ENCODE measurements at places on chromosomes 13 and 19.

- DNase-seq, result no peak
- no peaks in the 10 kb centered on the region for H3K36me3 ChIP-seq
- no peaks in the 10 kb centered on the region for H3K4me1 ChIP-seq
- no peak overlapping the region for H3K27ac ChIP-seq
- H3K27me3 ChIP-seq, result no peaks in the 10 kb centered on the region
- no peak overlapping the region for H3K4me3 ChIP-seq
Observed at GRCh38 chr13:77952737-77953136, 34.1 kb upstream of the EDNRB start.

GRCh38 chr19:21590867-21591266 lies 85.5 kb downstream of the ZNF429 start:
- H3K4me1 ChIP-seq, result no peaks in the 10 kb centered on the region
- no peak for DNase-seq
- no peak overlapping the region for H3K27ac ChIP-seq
- H3K4me3 ChIP-seq, result no peak overlapping the region
- no peaks in the 10 kb centered on the region for H3K36me3 ChIP-seq
- no peaks in the 10 kb centered on the region for H3K27me3 ChIP-seq

- no peaks in the 10 kb centered on the region for H3K27me3 ChIP-seq
- H3K4me1 ChIP-seq, result no peaks in the 10 kb centered on the region
- H3K27ac ChIP-seq, result no peak overlapping the region
- no peak for DNase-seq
Observed at GRCh38 chr13:89061821-89062220, 1390.7 kb downstream of the SLITRK5 start.

DNA sequence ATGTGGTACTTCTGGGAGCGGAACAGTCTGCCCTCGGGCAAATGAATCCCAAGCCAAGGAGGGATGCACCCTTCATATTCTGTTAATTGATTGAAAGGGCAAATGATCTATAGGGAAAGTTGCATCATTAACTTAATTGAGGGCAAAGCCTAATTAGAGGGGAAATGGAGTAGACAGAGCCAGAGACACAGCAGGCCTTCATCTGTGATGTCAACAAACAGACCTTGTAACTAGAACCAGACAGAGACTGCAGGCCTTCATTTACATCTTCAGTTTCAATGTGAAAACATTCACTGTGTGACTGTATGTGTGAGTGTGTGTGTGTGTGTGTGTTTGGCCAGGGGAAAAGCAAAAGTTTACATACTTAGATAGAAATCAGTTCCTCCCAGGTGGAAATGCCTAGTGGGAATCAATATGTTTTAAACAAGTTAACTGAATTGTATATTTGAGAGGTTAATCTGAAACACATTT lies 126.4 kb downstream of the SPRY2 start:
- H3K4me3 ChIP-seq, result no peak overlapping the region
- H3K27me3 ChIP-seq, result no peaks in the 10 kb centered on the region
- no peak overlapping the region for H3K27ac ChIP-seq
- no peaks in the 10 kb centered on the region for H3K36me3 ChIP-seq

DNA sequence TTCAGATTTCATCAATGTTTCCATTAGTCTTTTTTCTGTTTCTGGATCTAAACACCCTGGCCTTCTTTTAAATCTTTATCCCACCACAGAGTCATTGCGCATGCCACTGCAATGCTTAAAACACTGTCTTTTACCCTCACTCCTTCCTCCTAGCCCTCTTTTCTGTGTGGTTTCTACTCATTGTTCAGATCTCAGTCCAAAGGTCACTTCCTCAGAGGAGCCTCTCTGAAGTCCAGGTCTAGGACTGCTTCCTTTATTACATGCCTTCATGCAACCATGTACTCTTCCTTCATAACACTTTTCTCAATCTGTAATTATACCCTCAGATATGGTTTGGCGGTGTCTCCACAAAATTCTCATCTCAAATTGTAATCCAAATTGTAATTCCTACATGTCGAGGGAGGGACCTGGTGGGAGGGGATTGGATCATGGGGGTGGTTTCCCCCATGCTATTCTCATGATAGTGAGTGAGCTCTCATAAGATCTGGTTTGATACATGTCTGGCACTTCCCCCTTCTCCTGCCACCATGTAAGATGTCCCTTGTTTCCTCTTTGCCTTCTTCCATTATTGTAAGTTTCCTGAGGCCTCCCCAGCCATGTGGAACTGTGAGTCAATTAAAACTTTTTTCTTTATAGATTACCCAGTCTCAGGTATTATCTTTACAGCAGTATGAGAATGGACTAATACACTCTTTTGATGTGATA lies 808.9 kb downstream of the DIAPH3 start:
- no peaks in the 10 kb centered on the region for H3K27me3 ChIP-seq
- H3K27ac ChIP-seq, result no peak overlapping the region
- no peaks in the 10 kb centered on the region for H3K4me1 ChIP-seq
- H3K36me3 ChIP-seq, result no peaks in the 10 kb centered on the region

- no peaks in the 10 kb centered on the region for H3K27me3 ChIP-seq
- no peaks in the 10 kb centered on the region for H3K4me1 ChIP-seq
- H3K4me3 ChIP-seq, result no peak overlapping the region
- no peak overlapping the region for H3K27ac ChIP-seq
Observed at GRCh38 chr13:51397262-51397941, 55.4 kb downstream of the INTS6 start.

- DNase-seq, result no peak
- no peaks in the 10 kb centered on the region for H3K27me3 ChIP-seq
- 0 out of 2 replicates have a peak, but pooled peaks cover 16% of the 10 kb centered on the region for H3K36me3 ChIP-seq
- H3K4me1 ChIP-seq, result no peaks in the 10 kb centered on the region
- H3K4me3 ChIP-seq, result no peak overlapping the region
- H3K27ac ChIP-seq, result no peak overlapping the region
Observed at GRCh38 chr19:13996928-13997630, 9.0 kb downstream of the RFX1 start.

DNA sequence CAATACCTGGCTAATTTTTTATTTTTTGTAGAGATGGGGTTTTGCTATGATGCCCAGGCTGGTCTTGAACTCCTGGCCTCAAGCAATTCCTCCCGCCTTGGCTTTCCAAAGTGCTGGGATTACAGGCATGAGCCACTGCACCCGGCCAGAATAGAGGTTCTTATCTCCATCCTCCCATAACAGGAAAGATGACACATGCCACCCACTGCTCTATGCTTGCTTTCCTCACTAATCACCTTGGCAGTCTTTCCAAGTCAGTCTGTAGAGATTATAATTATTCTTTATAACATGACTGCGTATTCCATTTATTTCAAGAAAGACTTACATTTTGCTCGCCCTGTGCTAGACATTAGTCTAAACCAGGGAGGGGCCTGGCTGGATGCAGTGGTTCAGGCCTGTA lies 6.7 kb downstream of the VAV1 start:
- H3K36me3 ChIP-seq, result no peaks in the 10 kb centered on the region
- H3K4me1 ChIP-seq, result no peaks in the 10 kb centered on the region
- DNase-seq, result no peak

All from HCT116 (cell line).